ENCODE measurements at places on chromosomes 3 and 15.

DNA sequence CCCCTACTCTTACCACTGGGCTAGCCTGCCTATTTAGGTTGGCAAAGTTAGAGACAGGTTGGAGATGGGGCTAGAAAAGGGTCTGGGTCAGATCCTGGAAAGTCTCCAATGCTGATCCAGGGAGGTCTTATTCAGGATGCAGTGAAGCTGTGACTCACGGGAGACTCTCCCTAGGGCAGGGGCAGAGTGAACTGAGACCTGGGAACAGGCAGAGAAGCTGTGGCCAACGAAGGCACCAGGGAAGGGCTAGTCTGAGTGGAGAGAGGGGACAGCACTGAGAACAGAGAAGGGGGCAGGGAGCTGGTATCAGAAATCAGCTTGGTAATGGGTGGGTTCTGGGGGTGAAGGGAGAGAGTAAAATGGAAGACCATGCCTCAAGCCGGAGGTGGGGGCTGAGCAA is 2.2 kb downstream of the LTF start:
- DNase-seq, result no peak

DNA sequence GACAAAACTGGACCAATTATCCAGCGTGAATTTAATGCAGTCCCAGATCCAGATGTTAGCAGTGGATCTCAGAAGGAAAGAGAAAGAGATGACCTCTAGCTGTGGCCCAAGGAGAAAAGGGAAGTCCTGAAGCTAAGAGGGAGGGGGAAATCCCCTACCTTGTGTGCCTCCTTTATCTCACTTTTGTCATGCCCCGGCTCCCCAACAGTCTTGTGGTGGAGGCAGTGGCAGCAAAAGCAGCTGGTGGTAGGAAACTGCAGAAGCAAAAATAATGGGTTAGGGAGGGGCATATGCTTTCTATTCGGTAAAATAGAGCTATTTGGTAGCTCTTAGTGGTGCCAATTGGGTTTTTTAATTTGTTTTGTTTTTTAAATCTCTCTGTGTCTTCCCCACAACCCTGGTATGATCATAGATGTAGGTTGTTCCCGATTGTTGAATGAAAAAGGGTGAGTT is 56.5 kb downstream of the MCTP2 start:
- DNase-seq, result no peak

DNA sequence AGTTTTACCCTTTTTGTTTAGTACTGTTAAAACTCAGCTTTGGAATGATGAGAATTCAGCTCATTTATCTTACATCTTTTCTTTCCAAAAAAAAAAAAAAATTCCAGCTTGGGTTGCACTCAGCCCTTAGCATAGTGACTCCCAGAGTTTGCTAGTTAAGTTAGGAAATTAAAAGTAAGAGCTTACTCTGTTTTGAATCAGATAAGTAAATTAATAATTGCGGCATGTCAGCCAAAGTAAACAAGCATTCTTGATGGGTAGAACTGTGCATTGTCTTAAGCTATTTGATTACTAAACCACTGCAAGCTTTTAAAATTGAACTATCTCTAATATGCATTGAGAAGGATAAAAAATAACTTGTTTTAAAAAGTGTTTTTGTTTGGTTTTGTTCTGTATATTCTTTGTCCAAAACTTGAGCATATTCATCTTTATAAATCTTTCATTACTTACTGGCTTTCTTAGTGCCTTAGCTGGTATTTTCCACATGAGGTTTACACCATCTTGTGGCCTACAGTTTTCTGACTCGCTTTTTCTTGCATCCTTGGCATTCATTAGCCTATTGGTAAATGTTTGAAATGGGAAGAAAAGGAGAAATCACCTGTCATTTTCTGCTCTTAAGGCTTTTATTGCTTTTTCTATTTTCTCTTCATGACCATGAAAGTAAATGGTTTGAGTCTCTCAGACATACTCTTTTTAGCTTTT is 107.6 kb downstream of the FILIP1L start:
- DNase-seq, result no peak

- no peak for DNase-seq
Measured at GRCh38 chr3:11118181-11118682, 36.1 kb upstream of the HRH1 start.

DNA sequence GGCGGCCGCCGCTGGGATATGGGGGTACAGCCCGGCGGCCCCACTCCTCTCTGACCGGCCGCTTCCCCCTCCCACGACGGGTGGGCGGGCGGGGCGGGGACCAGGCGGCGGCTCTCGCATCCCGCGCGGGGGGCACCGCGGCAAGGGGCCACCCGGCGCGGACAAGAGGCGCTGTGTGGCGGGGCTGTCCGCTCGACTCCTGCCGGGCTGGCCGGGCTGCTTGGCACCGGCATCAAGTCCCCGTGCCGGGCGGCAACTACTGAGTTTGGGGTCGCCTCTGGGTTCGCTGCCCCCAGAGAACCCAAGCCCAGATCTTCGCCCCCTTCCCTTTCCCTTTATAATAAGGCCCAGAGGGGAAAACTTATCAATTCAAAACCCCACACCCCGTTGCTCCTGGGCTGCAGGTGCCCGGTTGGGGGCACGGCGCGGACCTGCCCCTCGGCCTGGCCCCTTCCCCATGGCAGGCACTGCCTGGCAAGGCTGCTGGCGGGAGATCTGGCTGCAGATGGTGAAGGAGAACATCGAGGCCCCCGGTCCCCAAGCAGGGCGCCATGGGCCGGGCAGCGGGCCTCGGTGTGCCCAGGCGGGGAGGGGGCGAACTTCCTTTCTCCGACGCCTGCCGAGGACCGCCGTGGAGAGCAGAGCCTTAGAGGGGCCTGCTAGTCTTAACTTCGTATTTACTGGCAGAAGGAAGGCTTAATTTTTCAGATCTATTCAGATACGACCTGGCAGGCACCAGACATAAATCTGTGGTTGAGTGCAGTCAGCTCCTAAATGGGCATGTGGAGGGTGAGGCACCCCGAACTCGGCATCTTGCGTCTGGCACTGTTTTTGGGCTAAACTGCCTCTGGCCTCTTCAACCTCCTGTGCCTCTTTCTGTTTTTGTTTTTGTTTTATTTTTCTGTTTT is 911 bp downstream of the APBA2 start:
- no peak for DNase-seq

DNA sequence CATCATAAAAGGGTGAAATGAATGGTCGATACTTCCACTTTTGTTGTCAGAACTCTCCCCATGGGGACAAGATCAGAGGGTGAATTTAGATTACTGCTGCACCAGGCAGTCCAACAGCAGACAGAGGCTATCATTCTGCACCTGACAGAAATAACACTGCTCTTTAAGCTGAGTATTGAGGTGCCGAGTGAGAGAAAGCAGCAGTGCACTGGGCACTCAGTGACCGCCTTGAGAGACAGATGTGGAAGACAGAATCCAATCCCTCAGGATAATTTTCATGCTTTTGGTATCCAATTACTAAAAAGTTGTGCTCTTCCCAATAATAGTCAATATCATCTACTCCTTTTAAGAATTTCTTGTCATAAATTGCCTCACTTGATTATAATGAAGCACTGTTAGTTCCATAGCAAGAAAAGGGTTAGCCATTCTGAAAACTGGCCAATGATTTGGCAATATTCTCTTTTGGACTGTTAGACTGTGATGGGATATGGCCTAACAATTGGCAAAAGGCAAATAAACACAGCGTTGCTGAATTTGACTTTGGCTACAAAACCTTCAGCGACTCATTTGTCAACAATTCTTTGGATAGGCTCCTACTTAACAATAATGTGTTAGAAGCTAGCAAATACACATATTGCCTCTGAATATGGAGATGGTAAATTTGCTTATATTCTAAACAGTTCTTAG is 5.5 kb downstream of the FGF7 start:
- DNase-seq, result no peak

DNA sequence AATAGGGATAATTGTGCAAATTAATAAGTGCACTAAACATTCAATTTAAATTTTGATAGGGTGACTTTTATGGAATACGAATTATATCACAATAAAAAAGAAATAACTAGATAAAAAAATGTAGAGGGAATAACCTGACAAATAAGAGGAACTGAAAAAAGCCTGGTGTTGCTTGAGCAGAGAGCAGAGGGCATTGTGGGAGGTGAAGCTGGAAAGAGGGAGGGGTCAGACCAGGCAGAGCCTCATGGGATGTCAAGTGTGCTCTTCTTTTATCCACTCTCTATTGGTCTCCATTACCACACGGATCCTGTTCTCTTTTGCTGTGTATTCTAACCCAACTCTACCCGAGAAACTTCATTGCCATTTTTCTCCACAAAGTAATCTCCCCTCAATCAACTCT is 264.0 kb upstream of the CRBN start:
- DNase-seq, result no peak

DNA sequence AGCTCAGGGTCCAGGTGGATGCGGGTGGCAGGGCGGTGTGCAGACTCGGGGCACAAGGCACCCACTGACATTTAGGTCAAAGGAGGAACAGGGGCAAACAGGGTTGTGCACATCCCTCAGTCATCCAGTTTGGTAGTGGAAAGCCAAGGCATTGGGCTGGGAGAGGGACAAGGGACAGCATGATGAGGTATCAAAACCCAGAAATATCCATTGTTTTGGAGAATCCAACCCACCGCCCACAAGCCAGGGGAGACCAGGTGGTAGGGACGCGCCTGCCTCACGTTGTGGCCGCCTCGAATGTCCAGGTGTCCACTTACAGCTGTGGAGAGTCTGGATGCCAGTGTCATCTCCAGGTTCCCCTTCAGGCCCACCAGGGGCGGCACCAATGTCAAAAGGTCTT is 33.3 kb downstream of the SLC41A3 start:
- DNase-seq, result no peak

GRCh38 chr3:67123914-67124313 is 125.8 kb downstream of the KBTBD8 start:
- no peak for DNase-seq

DNA sequence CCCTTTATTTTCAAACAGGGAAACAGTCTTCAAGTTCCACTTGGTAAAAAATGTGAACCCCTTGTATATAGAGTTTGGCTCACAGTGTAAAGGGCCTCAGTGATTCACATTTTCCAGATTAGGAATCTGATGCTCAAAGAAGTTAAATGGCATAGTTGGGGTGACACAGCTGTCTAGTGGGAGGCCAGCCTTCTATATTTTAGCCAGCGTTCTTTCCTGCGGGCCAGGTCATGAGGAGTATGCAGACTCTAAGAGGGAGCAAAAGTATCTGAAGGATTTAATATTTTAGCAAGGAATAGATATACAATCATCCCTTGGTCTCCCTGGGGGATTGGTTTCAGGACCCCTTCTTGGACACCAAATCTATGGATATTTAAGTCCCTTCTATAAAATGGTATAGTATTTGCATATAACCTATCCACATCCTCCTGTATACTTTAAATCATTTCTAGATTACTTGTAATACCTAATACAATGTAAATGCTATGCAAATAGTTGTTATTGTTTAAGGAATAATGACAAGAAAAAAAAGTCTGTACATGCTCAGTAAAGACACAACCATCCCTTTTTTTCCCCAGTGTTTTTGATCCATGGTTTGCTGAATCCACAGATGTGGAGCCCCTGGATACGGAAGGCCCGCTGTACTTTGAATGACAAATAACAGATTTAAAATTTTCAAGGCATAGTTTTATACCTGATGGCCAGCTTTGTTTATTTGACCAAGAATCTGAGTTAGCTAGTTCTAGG is 7.0 kb downstream of the B2M start:
- no peak for DNase-seq

DNA sequence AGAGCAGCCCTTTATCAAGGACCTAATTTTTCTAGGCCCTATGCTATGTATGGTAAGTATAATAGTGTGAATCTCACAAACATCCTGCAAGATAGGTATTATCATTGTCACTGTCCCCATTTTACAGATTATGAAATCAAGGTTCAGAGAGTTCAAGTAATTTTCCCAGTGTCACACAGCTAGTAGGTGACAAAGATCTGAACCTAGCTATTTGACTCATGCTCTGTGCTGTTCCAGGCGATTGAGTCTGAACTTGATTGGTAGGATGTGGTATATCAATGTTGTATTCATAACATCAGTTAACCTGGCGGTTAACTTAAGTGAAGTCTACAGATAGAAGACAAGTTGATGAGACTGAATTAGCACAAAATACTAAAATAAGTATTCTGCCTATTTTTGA is 229.9 kb downstream of the CHST2 start:
- no peak for DNase-seq

DNA sequence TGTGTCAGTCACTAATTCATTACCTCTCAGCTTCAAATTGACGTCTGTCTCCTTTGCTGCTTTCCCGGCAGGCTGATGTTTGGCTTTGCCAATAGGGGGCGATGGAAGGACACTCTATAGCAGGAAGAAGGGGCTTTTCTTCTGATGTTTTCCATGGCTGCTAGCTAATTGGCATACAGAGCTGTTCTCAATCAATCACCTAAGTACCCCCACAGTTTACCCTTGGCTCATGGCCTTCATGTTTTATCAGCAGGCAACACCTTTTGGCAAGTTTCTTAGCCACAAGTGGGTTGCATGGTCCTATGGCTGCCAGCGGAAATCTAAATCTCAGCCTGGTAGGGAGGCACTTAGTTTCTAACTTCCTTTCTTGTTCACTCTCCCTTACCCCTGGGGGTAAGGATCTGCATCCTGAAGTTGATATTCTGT is 45.0 kb downstream of the ESYT3 start:
- DNase-seq, result peak; percentile 23

DNA sequence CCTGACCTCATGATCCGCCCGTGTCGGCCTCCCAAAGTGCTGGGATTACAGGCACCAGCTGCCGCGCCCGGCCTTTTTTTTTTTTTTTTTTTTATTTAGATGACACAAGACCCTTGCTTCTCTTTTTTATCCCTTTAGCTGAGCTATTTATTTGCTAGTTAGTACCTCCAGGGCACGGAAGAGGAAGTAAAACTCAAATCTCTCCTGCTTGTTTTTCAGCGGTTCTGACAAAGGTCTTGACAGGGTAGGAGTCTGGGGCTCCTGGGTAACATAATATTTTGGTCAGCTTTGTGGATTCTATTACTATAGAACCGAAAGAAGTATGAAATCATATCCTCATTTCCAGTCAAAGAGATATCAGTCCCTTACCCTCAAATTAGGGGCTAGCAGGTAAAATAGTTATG is 44.0 kb upstream of the ETV5 start:
- DNase-seq, result no peak

DNA sequence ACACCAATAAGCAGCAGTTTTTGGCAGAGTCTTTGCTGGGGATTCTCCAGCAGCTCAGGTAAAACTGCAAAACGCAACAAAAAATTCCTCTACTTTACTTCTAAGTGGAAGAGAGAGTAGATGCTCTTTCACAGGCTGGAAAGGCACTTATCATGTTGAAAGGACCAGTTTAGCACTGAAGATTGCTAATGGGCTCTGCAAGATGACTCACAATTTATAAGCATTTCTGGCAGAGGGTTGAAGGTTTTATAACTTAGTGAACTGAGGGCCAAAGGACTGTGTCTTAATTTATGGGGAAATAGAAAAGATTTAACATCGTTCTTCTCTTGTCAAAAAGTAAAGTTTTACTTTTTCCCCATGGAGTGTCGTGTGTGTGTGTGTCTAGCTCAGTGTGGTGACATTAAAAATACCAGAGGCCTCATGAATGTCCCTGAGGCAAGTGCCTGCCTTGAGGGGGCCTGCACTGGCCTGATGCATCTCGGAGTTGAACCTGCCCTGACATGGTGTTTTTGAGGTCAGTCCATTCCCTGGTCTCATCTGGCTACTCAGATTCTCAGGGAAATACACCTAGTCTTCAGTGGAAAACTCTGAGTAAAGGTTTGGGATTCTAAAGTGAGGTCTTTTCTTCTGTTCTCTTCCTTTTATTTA is 1092.0 kb downstream of the NAALADL2 start:
- peak; percentile 18 for DNase-seq
